Gastrocnemius medialis (tissue), 4 donors: ENCODE measurements at places on chromosomes 4 and X.

DNA sequence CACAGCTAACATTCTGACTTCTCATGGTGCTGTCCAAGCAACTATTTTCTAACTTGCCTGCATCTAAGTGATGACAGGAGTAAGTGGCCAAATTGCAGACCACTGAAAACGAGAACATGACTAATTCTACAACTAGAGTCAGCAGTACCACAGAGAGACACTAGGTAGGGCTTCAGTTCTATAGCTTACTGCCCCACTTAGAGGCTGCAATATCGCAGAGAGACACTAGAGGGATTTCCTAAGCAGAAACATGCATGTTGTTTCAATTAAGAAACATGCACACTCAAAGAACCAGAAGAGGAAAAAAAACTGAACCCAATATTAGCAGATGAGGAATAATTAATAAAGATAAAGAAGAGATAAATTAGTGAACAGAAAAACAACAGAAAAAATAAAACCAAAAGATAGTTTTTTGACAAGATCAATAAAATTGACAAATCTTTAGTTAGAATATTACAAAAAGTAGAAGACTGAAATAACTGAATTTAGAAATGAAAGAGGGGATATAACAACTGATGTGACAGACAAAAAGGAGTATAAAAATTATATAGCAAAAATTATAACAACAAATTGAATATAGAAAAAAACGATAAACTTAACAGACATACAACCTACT, 100.8 kb downstream of the SPIN4 start:
- H3K4me3 ChIP-seq, result no peak overlapping the region
- no peaks in the 10 kb centered on the region for H3K36me3 ChIP-seq
- no peaks in the 10 kb centered on the region for H3K4me1 ChIP-seq
- DNase-seq, result peak; percentile 7
- H3K27me3 ChIP-seq, result no peaks in the 10 kb centered on the region

DNA sequence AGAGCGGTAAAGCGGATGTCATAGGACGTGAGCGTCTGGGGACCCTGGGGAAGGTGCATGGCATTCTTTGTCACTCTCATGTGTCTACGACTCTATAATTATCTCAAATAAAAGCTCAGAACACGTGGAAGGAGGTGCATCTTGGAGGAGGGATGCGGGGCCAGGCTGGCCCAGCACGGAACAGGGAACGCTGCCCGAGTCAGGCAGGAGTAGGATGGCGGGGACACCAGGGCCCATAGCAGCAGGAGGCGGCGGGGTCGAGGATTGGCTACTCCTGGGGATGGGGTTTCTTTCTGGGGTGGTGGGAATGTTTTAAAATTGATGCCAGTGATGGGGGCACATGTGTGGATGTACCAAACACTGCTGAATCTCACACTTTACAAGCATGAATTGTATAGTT, 5.4 kb upstream of the HTRA3 start:
- no peaks in the 10 kb centered on the region for H3K27me3 ChIP-seq
- H3K27ac ChIP-seq, result no peak overlapping the region
- H3K36me3 ChIP-seq, result no peaks in the 10 kb centered on the region

GRCh38 chrX:55107911-55108310, 19.1 kb downstream of the PAGE2 start:
- no peaks in the 10 kb centered on the region for H3K36me3 ChIP-seq
- no peaks in the 10 kb centered on the region for H3K27me3 ChIP-seq
- H3K4me3 ChIP-seq, result no peak overlapping the region
- H3K4me1 ChIP-seq, result no peaks in the 10 kb centered on the region

DNA sequence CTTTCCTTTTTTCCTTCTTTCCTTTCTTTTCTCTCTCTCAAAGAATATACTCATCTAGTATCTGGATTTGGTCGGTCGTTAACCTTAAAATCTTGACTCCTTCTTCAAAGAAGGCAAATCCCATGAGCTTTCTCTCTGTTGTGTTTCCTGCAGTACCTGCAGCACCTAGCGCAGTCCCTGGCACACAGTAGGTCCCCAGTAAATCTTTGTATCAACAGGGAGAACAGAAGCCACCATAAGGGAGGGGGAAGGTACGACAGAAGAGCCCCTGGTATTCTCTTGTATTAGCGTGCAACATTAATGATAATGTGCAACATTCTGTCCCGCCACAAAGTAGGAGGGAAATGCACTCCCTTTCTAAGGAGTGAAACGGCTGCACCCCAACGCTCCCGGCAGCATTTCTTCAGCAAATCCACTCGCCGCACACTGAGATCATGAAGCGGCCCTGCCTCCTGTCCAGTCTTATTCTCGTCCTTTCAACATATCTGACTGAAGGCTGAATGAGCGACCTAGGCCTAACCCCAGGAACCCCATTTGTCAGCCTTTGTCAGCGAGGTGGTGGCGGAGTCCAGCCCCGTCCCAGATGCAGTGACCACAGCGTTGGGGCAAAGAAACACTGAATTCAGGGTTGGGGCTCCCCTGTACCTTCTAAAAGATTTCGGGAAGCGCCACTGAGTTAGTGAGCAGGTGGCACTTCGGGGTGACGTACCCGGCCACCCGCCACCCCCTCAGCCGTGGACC, 133.7 kb downstream of the AMELX start:
- H3K36me3 ChIP-seq, result no peaks in the 10 kb centered on the region
- H3K27ac ChIP-seq, result peak overlapping the region; percentile 72
- peaks cover 3% of the 10 kb centered on the region for H3K4me1 ChIP-seq
- H3K4me3 ChIP-seq, result peak overlapping the region; percentile 54

GRCh38 chr4:53599632-53600031, 8.3 kb upstream of the LNX1 start:
- no peaks in the 10 kb centered on the region for H3K27me3 ChIP-seq
- no peaks in the 10 kb centered on the region for H3K4me1 ChIP-seq
- DNase-seq, result no peak
- H3K27ac ChIP-seq, result no peak overlapping the region
- H3K36me3 ChIP-seq, result no peaks in the 10 kb centered on the region
- H3K4me3 ChIP-seq, result no peak overlapping the region

DNA sequence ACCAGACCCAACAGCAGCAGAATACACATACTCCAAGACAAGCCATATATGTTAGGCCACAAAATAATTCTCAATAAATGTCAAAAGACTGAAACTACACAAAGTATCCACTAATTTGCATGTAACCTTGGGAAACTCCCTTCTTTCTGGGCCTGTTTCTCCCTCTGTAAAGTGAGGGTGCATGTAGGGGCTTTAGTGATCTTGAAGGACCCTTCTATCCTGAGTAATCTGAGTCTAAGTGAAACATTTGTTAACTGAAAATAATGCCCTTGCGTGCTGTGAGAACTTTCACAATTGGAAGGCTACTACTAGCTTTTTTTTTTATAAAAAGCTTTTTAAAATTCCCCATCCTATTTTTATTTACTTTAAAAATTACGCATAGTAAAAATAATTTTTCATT, 125.2 kb downstream of the NEXMIF start:
- DNase-seq, result no peak
- no peak overlapping the region for H3K4me3 ChIP-seq
- no peaks in the 10 kb centered on the region for H3K27me3 ChIP-seq
- no peaks in the 10 kb centered on the region for H3K4me1 ChIP-seq
- H3K36me3 ChIP-seq, result no peaks in the 10 kb centered on the region
